ENCODE measurements at places on chromosomes 2 and 18.
A peak's percentile ranks its signal among the peaks of the same experiment; 100 is the strongest.

DNA sequence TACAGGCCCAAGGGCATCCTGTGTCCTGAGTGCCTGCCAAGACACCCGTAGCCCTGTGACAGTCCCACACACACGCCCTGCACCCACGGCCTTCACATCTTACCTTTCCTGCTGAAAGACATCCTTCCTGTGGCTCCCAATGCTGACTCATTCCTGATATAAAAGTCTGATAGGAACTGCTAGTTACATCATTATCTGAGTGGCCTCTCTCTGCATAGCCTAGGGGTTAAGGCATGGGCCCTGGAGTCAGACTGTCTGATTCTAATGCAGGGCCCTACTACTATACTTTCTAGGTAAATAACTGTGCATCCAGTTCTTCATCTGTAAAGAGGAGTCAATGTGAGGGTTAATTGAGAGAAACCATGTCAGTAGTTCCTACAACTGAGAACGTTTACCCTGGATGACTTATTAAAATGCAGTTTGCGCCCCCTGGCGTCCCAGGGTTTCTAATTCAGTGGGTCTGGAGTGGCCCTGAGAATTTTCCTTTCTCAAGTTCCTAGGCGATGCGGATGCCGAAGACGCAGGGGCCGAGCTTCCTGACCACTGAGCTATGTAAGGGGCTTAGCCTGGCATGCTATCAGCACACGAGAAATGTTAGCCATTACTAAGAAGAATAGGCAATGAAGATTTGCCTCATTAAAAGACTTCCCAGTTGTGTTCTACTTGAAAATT lies 6.0 kb upstream of the GPR45 start:
- peak; percentile 12 for DNase-seq

GRCh38 chr2:6810961-6811360 lies 54.7 kb downstream of the CMPK2 start:
- DNase-seq: no peak

- no peak for DNase-seq
These were observed 2084.4 kb upstream of the PIK3C3 start for GRCh38 chr18:39870591-39870990.

DNA sequence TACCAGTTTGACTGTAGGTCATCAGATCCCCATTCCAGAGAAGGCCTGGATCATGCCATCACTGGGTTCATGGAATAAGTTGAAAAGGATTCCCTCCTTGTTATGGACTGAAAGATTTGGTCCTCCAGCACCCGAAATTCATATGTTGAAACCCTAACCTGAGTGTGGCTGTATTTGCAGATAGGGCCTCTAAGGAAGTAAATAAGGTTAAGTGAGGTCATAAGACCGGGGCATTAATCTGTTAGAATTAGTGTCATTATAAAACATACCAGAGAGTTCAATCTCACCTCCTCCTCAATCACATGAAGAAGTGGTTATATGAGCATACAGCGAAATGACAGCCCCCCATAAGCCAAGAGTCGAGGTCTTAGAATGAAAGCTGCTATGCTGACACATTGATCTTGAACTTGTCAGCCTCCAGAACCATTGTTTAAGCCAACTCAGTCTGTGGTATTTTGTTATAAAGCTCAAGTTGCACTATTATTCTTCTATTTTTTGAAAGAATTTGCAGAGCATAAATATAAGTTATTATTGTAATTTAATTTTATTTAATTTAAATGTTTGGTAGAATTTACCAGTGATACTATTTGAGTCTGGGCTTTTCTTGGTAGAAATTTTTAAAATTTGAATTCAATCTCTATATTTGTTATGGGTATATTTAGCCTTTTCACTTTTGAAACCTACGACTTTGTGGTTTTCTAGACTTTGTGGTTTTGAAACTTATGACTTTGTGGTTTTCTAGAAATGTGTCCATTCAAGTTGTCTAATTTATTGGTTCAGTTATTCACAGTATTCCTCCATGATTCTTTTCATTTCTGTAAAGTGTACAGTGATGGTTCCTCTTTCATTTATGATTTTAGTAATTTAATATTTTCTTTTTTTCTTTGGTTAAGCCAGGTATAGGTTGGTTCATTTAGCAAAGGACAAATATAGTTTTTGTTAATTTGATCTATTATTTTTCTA lies 1206.7 kb upstream of the CDH2 start:
- no peak for DNase-seq

DNA sequence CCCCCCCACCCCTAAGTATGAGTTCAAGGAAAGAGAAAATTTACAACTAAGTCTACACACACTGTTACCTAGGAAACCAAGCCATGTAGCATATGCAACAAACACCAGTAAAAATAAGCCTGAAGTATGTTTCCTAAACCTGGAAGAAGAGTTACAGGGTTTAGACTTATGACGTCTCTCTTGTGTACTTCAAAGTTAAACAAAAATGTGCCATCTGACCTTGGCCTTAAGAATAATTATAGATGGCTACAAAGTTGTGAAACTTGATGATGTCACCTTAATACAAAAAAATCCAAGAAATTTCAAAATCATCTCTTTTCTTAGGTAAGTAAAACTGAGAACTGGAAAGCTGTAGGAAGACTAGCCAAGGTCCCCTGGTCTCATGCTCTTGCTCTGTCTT lies 297.6 kb upstream of the NRXN1 start:
- DNase-seq: no peak

DNA sequence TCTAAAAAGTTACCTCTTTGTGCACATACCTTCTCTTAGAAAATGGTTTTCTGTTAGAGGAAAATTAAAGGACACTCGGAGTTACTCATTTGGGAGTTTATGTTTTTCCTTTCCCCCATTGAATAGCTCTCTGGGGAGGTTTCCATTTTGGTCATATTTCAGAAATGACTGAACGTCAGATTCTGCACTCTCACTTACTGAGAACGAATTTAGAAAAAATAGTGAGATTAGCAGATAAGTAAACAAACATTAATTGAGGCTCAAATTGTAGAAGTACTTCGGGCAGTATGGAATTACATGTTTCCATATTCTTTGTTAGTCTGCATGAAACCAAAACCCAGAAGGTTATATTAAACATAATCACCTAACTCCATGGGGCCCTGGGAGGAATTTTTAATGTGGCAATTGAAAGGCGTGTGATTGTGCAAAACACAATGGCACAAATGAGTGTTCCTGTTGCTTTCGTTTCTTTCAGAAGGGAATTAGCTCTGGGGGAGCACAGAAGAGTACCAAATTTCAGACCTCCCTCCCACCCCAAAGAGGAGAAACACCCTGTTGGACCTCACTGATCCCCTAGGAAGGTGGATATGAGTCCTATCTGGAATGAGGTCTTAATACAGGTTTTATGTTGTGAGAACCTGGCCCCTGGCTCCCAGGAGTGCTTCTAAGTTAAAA lies 212.3 kb downstream of the BCL2 start:
- no peak for DNase-seq

DNA sequence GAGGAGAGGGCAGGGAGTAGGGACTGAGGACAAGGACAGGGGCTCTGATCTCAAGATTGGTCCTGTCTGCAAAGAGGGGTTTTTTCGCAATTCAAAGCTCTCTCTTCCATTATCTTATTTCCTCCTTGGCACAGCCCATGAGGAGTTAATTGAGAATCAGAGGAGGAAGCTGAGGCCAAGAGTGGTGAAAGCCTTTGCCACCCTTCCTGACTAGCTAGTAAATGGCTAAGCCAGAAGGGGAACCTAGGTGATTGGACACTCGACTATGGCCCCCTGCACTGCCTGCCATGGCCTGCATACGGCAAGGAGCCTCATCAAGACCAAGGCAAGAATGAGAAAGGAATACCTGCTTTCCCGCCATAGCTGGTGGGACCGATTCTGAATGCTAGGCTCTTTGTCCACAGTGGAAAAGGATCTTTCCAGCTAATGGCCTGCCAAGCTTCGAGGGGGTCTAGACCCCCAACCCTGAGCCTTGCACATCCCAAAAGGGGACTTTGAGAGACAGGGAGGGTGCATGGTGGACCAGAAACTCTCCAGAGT lies 237.9 kb downstream of the HAUS1 start:
- DNase-seq: no peak

DNA sequence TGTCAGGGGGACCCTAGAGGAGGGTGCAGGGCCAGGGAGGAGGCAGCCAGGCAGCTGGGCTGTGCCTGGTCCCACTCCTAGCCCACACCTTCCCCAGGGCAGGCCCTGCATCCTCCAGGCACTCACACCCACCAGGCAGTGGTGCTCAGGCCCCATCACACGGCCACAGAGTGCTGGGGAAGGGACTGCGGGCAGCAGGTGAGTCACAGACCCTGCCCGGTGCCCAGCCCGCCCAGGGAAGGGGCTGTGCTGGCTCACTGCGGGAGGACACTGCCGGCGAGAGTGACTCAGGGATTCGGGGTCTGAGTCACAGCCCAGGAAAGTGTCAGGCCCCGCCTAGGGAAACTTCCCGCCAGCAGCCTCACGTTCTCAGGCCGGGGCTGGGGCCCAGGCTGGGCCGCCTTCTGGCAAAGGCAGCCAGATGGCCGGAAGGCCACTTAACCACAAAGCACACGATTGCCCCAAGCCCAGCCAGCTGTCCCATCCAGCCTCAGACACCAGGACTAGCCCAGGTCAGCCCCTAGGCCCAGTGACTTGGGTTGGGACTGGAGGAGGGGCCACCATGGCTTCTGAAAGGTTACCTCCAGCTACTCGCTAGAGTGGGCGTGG lies 42.2 kb downstream of the BIN1 start:
- DNase-seq: peak; percentile 85

DNA sequence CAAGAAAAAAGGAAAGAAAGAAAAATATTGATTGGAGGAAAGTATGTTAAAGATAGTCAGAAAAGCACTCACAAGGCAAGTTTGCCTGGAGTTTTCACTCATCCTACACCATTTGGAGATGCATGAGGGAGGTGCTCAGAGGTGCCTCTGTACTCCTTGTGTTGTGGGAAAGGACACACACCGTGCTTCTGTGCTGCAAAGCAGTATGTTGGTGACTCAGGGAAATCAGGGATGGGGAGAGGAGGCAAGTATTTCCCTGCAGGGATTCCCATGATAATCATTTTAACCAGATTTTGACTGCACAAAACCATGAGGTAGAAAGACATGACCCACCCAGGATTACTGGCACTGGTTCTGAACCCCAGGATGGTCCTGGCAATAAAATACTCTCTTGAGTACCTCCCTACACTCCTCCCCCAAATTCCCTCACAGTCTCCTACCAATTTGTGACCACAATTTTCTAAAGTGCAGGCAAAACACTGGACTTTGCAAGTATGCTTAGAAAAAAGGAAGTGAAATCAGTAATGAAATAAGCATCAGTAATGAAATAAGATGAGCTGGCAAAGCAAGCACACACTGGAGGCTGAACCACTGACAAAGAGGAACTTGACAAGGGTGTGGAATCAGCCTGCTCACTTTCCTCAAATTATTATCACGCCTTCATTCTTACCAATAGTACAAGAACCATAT lies 155.5 kb upstream of the ACVR2A start:
- no peak for DNase-seq

GRCh38 chr2:109325570-109325969 lies 196.6 kb downstream of the SH3RF3 start:
- DNase-seq: no peak

GRCh38 chr2:228675091-228675490 lies 493.6 kb upstream of the SPHKAP start:
- no peak for DNase-seq

DNA sequence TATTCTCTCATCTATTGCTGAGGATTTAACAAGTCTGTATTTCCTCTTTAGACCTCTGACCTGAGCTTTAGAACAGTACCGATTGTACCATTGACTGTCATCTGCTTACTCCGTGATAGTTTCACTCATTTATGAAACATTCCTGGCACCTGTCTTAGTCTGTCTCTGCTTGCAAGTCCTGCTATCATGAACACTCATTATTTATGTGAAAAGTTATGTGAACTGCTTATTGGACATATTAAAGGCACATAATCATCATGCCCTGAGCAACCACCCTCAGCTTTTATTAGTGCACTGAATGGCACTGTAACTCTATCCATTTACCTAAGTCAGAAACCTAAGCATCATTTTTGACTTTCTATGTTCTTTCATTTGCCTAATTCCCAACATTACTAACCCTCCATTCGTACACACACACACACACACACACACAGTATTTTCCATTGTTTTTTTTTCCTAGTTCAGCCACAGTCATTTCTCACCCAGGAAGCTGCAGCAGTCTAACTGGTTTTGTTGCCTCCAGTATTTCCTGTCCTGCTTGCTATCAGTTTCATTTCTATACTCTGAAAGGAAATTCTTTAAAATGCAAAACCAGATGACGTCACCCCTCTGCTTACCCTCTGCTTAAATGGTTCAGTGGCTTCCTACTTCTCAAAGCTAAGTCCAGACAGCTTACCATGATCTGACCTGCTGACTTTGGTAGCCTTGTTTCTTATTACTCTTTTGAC lies 146.1 kb downstream of the HAUS1 start:
- no peak for DNase-seq

- no peak for DNase-seq
These were observed 289.4 kb downstream of the ALK start for GRCh38 chr2:29632018-29632417.

DNA sequence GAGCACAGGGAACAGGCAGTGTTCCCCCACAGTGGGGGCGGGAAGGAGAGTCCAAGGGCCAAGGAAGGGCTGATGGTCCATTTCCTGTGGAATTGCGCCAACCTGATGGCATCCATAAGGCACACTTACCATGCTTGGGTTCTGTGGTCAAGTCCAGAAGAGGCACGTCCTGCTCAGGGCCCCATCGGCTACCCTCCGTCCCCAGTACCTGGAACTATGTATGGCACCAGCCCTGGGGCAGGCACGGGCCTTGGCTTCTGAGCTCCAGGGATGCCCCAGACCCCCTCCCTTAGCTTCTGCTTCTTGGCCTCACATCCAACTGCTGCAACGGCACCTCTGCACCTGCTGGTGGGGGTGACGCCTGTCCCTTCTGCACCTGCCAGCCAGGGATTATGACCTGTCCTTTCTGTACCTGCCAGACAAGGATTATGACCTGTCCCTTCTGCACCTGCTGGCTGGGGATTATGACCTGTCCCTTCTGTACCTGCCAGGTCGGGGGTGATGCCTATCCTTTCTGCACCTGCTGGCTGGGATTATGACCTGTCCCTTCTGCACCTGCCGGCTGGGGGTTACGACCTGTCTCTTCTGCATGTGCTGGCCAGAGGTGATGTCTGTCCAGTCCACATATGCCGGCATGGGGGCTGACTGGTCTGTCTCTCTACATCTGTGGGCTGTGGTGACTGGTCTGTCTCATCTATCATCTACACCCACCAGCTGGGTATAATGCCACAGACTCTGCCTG lies 45.4 kb upstream of the SNTG2 start:
- no peak for DNase-seq

DNA sequence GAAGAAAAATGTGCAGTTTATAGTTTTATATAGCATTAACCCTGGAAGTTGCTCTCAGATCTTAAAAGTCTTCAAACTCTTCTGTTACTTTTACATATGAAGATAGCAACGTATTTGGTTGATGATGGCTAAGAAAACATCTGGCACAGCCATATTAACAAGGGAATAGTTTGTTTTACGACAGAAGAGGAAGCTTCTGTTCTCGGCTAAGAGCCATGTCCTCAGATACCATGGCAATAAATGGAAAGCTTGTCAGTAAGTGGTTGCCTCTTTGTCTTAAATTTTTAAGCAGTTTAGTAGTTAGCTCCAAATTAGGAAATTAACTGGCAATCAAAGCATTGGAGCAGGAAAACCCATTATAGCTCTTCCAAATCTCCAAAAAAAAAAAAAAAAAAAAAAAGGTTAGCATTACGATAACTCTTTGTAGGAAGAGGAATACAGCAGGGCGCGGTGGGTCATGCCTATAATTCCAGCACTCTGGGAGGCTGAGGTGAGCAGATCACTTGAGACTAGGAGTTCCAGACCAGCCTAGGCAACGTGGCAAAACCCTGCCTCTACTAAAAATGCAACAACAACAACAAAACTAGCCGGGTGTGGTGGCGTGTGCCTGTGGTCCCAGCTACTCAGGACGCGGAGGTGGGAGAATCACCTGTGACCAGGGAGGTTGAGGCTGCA lies 4.5 kb upstream of the STON1 start:
- no peak for DNase-seq

- DNase-seq: no peak
These were observed 698.1 kb upstream of the NXPH2 start for GRCh38 chr2:139478165-139478914.

Measured in GOT3 (cell line).